Suppressor macrophage (primary cell): ENCODE measurements at places on chromosomes 7 and 10.

GRCh38 chr7:65285906-65286864 lies 87.5 kb upstream of the ZNF92 start:
- no peak for DNase-seq

DNA sequence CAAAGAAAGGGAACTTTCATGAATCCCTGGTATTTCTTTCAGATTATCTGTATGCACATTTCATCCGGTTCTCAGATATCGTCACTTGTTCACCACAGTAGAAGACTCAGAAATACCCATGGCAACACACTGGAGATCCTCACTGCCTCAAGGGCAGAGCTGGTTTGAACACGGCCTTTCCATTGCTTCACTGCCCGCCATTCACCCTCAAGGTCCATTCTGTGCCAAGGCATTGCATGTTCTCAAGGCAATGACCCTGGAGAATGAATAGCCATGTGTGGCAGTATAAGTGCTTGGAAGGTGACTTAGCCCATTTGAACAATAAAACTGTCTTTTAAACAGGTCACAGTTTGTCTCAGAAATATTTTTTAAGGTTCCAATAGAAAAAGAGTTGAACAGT lies 606.5 kb downstream of the IPMK start:
- no peak for DNase-seq

GRCh38 chr7:128191136-128191844 lies 49.8 kb upstream of the LEP start:
- DNase-seq = no peak

DNA sequence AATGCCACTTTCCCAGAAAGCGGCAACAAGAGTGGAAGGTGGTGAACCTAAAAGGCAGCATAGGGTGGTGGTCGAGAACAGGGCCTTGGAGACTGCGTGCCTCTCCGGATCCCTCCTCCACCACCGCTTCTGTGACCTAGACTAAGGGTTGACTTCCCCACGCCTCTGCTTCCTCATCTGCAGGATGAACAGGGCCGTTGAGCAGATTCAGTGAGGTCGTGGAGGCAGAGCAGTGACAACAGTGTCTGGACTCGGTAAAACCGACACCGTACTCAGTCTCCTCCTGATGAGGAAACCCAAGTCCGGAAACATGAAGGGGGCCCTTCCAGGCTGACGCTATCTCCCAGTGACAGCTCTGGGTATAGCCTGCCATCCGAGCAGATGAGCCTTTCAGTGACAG lies 162.6 kb downstream of the CELF2 start:
- peak; percentile 97 for DNase-seq

- peak; percentile 73 for DNase-seq
Measured at GRCh38 chr10:14564268-14564744, 210.4 kb downstream of the FAM107B start.

- no peak for DNase-seq
Measured at GRCh38 chr7:149427096-149427680, 33.7 kb downstream of the ZNF777 start.

- DNase-seq = no peak
Measured at GRCh38 chr7:124071843-124072242, 39.0 kb upstream of the TMEM229A start.

GRCh38 chr7:29563590-29564495 lies at the start of gene PRR15:
Gene PRR15 (plus strand): TSS chr7:29563835. CDS start chr7:29566330, 2,495 bp downstream.
- no peak for DNase-seq

DNA sequence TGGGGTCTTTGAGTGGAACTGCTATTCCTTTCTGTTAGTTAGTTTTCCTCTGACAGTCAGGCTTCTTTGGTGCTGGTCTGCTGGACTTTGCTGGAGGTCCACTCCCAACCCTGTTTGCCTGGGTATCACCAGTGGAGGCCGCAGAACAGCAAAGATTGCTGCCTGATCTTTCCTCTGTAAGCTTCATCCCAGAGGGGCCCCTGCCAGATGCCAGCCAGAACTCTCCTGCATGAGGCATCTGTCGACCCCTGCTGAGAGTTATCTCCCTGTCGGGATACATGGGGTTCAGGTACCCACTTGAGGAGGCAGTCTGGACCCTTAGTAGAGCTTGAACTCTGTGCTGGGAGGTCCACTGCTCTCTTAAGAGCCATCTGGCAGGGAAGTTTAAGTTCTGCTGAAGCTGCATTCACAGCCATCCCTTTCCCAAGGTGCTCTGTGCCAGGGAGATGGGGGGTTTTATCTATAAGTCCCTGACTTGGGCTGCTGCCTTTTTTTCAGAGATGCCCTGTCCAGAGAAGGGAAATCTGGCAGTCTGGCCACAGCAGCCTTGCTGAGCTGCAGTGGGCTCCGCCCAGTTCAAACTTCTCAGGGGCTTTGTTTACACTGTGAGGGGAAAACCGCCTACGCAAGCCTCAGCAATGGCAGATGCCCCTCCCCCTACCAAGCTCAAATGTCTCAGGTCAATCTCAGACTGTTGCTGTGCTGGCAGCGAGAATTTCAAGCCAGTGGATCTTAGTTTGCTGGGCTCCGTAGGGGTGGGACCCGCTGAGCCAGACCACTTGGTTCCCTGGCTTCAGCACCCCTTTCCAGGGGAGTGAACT lies 89.7 kb upstream of the CDK6 start:
- DNase-seq = no peak

- DNase-seq = no peak
Measured at GRCh38 chr7:82669141-82669540, 225.6 kb upstream of the CACNA2D1 start.

DNA sequence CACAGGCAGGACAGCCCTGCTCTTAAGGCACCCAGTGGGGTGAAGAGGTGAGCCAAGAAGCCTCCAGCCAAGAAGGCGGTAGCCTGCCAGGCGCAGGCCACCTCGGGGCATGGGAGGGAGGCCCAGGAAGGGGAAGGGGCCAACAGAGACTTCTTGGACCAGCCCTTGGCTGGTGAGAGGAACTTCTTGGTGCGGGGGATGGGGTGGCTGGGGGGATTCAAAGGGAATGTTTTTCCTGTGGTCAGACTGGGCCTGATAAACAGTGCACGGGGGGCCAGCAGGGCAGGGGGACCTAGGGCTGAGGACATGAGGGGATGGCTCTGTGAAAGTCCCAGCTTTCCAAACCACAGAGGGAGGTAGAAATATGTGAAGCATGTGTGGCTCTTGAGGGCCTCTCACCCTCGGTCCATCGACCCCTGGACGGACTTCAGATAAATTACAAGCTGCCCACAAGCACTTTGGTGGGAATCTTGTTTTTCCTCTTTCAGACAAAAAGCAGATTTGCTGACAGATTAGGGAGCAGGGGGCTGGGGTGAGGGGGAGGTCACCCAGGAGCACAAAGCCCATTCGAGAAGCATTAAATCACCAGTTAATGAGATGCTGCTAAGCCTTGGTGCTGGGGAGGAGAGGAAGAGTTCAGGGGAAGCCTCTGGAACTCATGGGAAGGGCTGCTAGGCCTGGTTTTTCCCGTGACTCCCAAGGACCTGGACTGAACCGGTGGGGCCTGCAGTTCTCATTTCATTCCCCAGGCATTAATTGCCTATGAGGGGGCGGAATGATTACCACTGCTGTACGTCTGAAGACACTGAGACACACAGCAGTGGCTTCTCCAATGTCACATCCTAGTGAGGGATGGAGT lies 11.3 kb downstream of the CRYGN start:
- no peak for DNase-seq

DNA sequence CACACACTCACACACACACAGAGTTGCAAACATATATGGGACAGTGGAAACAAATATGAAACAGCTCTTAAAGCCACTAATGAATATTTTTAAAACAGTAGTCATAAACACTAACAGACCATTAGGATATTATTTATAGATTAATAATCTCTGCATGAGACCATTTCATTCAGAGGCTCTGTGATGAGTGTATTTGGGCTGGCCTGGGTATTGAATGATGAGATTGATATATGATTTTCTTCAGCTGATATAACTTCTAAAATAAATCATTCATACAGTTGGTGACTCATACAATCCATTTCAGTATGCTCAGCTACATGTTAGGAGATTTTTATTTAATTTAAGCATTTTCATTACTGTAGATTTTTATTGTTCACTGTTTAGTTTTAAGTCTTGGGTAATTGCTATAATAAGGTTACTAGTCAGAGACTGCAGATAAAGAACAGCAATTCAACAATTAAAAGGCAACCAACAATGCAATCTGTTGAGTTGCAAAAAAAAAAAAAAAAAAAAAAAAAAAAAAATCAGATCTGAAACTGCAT lies 25.2 kb upstream of the AGK start:
- DNase-seq = no peak

DNA sequence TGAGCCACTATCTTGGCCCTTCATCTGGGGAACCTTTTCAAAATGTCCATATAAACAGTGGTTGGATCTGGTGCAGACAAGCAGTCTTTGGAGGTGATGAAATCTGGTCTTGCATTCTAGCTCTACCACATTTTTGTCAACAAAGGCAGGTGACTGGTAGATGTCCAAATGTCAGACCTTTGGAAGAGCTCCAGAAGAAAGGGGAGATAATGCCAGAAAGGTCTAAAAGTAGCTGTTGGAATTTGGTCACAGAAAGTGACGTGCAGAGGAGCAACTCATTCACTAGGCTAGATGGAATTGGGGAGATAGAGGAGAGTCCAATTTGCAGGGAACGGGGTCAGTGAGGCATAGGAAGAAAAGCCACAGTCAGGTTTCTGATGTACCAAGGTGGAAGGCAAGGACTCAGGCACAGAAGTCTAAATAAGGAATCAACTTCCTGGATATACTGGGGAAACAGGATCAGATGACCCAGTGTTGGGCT lies 36.4 kb upstream of the WAC start:
- no peak for DNase-seq

- no peak for DNase-seq
Measured at GRCh38 chr7:2484868-2485267, 8.7 kb upstream of the GRIFIN start.

DNA sequence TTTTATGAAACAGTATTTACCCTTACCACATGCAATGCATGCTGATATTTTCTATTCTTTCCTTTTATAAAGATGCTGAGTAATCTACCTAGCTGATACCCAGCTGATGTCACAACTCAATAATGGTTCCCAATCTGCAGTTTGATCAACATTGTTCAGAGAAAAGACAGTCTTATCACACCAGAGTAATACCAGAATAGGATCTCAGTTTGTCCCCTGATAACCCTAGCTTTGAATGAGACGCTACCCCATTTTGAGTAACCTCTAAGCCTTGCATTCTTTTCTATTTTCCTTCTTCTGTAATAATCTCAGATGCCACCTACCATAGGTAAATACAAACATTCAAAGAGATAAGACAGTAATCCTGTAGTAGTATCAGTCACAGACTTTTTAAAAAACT lies 99.6 kb upstream of the RELN start:
- DNase-seq = no peak

DNA sequence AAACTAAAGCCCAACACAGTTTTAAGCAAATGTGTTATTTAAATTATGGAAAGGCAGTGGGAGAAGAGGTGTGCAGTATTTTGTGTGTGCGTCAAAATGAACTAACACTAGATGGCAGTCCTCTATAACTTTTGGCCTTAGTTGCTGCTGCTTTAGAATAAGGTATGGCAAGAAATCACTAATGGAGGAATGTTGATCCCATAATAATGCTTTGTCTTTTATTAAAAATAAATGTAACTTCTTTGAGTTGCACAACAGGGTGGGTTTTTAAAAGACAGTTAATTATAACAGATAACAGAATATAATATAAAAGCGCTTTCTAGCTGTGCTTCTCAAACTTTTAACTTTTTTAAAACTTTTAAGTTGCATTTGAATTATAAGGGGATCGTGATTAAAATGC lies 56.4 kb downstream of the BBS9 start:
- peak; percentile 49 for DNase-seq

DNA sequence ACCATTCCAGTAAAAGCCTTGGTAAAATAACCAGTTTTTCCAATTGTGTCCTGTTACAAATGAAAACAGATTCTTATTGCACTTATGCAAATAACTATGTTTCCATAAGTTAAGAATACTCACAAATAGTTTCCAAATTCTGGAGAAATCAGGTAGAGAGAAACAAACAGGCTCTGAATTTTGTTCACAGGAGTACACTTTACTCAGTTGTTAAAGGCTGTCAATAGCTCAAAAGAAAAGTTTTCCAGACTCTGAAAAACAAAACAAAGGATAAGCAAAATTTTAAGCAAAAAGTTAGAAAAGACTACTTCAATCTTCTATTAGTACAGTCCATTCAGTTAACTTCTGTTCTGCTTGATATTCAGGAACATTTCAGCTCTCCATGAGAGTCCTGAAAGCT lies 32.8 kb upstream of the ZNF365 start:
- no peak for DNase-seq

GRCh38 chr10:58431903-58432302 lies 46.7 kb downstream of the TFAM start:
- DNase-seq = no peak

- no peak for DNase-seq
Measured at GRCh38 chr10:22589851-22590514, 124.4 kb downstream of the PIP4K2A start.

DNA sequence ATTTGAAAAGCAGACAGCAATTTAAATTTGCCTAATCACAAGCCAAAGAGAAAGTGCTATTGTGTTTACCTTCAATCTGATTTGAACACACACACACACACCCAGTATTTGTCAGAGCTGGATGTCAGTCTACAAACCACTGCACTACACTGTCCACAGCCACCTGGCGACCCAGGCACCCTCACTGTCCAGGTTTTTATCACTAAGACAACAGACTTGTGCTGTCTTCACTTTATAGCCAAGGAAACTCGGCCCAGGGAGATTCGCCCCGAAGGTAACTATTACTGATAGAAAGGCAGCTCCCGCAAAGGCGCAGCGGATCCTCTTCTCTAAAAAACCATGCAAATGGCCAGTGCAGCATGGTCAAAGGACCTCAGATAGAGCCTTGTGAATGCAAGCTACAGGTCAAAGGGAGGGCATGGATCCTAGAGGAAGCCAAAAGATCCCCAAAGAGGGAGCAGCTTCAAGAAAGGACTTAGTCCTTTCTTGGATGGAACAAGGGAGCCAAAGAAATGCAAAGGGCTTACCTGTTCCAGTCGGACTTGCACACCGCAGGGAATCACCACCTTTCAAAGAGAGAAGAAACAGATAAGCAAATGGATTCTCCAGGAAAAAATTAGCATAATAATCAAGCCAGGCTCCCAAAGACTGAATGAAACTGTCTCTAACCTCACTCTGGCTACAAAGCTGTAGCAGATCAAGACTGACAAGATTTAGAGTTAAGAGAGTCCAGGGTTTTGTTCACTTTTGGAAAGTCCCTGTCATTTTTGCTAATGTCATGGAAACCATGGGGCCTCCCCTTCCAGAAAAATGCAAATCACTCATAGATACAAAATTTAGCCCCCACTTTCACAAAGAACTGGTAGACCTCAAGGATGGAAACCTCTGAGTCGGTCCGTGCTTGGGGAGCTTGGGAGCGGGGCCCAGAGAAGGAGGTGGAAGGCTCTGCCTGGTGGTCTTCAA lies 101.1 kb downstream of the TNS3 start:
- peak; percentile 51 for DNase-seq

- no peak for DNase-seq
Measured at GRCh38 chr10:129307141-129307540, 159.9 kb upstream of the MGMT start.

DNA sequence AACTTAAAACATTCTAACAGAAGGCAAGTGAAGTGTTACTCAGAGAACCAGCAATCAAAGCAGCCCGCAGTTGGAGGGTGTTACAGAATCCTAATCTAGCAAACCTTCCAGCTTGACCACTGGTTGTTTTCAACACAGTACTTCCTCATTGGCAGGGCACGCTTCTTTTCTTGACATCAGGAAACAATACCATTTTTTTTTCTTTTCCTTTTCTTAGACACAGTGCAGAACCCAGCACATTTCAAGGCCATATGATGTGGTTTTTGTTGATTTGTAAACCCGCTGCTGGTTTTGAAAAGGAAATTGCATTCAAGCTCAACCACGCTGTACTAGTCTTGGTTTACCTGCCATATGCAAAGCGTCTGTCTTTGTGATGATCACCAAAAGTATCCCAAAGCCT lies 33.4 kb downstream of the RHOBTB1 start:
- peak; percentile 58 for DNase-seq

- DNase-seq = no peak
Measured at GRCh38 chr10:14949291-14949690, 4.6 kb downstream of the DCLRE1C start.
